ENCODE measurements at places on chromosomes 2 and 18.

GRCh38 chr2:128549646-128550260 lies 231.1 kb upstream of the HS6ST1 start:
- DNase-seq: peak; percentile 26

DNA sequence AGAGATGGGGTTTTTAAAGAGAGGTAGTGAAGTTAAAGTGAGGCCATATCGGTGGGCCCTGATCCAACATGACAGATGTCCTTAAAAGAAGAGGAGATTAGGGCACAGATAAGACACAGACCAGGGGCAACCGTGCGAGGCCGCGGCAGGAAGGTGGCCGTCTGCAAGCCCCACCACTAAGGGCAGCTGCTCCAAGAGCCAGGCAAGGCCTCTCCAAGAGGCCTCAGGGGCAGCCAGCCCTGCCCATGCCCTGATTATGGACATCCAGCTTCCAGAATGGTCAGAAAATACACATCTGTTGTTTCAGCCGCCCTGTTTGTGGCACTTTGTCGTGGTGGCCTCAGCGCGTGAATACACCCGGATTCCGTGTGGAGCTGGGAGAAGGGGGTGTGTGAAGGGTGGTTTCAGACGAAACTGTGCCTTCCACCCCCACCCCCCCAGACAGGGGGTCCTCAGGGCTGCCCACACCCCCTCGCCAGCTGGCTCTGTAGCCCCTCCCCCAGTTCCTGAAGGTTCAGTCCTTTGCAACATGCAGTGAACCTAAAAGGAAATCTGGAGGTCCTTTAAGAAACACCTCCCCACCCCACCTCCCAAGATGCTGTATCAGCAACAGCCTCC lies 74.1 kb upstream of the SMAD7 start:
- no peak for DNase-seq

DNA sequence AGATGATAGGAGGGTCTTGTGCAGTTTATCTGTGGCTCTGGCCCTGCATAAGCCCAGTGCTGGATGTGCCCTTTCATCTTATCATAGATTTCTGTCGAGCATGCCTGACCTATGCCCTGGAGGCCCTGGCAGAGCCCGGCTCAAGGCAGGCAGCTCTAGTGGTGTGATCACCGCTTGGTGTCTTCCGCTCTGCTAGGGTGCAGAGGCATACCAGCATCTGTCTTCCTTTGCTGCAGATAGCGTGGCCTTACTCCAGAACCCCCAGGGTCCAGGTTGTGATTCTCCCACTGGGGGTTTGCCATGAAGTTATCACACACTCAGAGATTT lies 13.7 kb upstream of the TRAF3IP1 start:
- no peak for DNase-seq

GRCh38 chr2:216236486-216236885 lies 127.3 kb downstream of the XRCC5 start:
- no peak for DNase-seq

DNA sequence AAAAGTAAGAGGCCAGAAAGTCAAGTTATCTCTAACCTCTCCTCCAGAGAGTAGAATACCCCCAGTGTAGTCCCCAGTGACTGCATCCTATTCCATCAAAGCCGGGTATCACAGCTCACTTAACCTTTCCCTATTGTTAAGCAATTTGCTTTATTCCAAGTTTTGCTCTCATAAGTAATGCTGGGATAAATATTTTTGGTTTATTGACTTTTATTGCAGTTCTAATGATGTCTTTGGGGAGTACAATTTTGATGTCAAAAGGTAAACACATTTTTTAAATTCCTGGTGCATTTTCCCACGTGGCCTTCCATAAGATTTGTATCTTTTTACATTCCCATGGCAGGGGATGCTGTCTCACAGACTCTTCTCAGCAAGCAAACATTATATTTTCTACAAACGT lies 43.3 kb downstream of the CMPK2 start:
- DNase-seq: no peak

DNA sequence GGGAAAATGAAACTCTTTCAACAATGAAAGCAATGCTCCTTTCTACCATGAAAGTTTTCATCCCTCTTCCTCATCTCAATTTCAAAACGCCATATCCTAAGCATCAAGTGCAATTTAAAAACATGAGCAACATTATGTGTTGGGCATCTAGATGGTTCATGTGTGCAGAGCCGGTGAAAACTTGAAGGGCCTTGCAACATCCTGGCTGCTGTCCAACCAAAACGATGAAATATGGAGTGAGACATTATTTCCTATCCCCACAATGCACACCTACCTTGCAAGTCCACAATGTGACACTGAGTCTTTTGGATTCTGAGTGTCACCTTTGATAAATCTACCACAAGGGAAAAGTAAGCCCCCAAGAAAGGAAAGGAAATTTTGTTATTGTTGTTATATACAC lies 110.0 kb downstream of the NCKAP5 start:
- DNase-seq: no peak

- DNase-seq: no peak
Measured at GRCh38 chr2:164667566-164667965, 46.3 kb upstream of the GRB14 start.
